Right lung (tissue), 10 donors: ENCODE measurements at places on chromosomes 1 and 21. TPM values are rescaled to one million over a fixed set of nuclear protein-coding genes. Genes with fewer than 3 reads are reported as not detected.

FCMR gene
- 4.2 TPM for polyA plus RNA-seq

DNA sequence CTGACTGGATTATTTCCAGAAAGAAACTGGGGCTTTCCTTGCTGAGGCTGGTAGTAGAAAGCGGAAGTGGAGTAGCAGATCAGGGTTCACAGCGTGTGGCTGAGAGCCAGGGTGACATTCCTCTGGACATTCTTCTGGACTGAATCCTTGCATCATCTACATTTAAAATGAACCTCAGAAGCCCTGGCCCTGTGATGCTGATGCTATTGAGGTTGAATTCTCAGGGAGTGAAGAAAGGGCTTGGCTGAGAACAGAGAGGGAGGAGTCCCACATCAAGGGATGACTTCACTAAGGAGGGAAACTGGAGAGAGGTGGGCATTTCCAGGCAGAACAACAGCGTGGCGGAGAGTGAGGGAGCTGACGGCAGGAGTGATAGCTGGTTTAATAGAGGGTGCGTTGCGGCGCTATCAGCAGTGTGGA lies 102.3 kb upstream of the LMO4 start:
- DNase-seq, result peak; percentile 85

GRCh38 chr1:35557118-35557610 lies at the start of gene KIAA0319L:
Gene KIAA0319L, minus strand, starts transcription at chr1:35557403. Its CDS starts 2,912 bp downstream, at chr1:35554491.
- DNase-seq, result no peak

- no peak for DNase-seq
Observed at GRCh38 chr1:53361541-53361961, 33.7 kb upstream of the LRP8 start.

DNA sequence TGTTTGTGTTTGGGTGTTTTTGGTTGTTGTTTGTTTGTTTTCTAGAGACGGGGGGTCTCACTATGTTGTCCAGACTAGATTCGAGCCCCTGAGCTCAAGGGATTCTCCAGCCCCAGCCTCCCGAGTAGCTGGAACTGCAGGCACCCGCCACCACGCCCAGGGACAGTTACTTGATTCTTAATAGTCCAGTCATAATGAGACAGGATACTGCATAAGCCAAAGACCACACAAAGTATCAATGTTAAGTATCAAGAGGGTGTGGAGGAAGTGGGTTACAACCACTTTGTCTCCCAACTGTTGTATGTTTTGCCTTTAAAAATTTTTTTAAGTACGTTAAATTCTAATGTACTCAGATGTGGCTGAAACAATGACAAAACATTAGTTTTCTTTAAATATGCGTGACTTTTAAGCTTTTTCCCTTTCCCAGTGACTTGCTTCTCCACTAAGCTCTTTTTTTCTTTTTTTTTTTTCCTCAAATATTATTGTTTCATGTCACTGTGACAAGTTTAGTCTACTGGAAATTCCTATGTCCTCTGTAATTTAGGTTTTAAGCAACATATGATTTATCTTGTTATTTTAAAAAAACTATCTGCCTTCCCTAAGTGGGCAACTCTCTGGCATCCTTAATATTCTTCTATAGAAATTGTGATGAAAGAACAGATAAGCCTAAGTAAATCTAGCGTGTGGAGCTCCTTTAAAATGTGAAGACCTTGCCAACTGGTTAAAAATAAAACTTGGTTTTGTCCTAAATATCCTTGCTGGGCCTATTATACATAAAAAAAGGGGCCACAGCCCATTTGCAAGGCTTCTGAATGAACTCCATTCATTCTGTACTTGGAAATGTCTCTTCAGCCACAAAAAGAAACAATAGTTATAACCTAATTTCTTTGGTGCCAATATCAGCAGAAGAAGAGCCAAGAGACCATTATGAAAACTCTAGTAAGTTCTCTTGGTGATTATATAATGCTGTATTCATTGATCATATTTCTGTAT lies 56.2 kb upstream of the DPH5 start:
- DNase-seq, result no peak

GRCh38 chr1:147236959-147237791 lies 5.3 kb upstream of the CHD1L start:
- DNase-seq, result no peak

DNA sequence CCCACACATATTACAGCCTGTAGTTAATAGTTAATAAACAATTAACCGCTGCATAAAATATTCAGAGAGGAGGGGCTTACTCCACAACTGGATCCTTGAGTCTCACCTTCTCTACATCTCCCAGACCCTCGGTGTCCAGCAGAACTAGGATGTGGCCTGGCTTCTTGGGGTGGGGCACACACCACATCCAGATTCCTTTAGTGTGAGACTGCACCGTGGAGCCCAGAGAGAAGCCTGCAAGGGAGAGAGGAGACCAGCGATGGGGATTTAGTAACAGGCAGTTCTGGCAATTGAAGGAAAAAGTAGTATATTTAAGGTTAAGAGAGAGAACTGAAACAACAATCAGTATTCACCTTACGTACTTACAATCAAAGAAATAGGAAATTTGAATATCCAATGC lies 4.9 kb downstream of the GBP1 start:
- DNase-seq, result no peak

GRCh38 chr1:234686035-234686434 lies 76.1 kb upstream of the IRF2BP2 start:
- DNase-seq, result no peak

DNA sequence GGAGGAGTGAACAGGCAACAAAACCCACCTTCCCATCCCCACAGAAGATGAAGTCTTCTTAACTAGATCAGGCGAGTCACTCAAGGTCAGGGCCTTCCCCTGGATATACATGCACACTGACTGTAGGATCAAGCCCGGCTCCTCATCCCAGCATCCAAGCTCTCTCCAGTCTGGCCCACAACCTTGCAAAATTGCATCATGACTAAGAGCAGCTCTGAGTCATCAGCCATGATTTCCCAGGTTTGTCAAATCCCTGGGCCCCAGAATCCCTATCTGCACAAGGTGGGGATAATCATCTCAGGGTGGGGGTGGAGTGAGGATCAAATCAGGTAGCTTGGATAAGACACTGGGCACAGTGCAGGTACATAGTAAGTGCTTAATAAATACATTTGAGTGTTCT lies 199.3 kb upstream of the GRIK3 start:
- no peak for DNase-seq

DNA sequence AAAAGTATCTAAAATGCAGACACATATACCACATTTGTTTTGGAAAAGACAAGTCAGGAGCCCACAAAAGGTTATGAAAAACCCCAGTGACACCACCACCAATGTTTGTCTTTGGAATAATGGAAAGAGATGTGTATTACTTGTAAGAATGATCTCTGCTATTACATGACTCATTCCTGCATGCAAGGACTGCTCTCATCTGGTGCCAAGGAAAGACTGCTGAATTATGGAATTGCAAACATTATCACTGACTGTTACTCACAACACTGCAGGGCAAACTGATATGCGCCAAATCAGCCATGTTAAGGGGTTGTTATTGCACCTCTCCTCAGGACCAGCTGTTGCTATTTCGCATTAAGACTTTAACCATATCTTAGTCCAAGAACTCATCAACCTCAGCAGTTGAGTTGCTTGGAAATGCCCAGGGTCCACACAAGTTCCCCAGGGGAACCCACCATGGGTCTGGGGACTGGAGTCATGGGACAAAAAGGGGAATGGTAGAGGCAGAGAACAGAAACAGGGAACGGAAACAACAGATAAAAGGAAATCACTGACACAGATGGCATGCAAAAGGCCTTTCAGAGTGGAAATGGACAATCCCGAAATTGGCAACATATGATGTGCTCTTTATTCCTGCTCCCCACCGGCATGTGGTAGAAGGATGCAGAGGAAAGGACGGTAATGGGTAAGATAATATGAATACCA lies 34.4 kb downstream of the CAPZB start:
- peak; percentile 67 for DNase-seq

DNA sequence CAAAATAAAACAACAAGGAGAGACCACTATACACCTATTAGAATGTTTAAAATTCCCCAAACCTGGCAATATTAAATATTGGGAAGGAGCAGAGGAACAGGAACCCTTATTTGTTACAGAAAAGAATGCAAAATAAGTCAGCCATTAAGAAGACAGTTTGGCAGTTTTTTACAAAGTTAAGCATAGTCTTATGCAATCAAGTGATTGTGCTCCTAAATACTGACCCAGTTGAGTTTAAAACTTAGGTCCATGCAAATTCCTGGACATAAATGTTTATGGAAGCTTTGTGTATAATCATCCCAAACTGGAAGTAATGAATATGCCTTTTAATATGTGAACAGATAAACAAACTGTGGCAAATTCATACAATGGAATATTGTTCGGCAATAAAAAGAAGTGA lies 72.9 kb upstream of the RGS4 start:
- DNase-seq, result no peak

- no peak for DNase-seq
Observed at GRCh38 chr1:50976111-50976889, 6.3 kb downstream of the CDKN2C start.

DNA sequence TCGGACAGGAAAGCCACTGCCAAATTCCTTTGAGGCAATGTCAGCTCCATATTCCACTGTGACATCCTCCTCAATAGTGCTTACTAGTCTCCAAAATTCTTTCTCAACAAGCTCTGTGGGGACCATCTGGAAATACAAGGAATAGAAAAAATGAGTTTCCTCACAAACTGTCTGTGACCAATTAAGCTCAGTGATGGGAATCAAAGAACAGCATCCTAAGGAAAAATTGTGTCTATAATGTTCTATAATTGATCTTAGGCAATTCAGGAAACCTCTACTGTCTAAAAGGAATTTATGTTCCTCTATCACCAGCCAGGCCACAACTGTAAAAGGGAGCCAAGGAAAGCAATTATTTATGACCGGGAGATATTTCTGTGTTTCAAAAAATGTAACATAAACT lies 46.1 kb upstream of the SYT2 start:
- DNase-seq, result no peak

CEP104 gene
- polyA plus RNA-seq, result 27.1 TPM

KRTAP22-2 gene
- not detected for polyA plus RNA-seq

DNAH14 gene
- polyA plus RNA-seq, result 14.2 TPM

AADACL3 gene
- polyA plus RNA-seq, result not detected

DNA sequence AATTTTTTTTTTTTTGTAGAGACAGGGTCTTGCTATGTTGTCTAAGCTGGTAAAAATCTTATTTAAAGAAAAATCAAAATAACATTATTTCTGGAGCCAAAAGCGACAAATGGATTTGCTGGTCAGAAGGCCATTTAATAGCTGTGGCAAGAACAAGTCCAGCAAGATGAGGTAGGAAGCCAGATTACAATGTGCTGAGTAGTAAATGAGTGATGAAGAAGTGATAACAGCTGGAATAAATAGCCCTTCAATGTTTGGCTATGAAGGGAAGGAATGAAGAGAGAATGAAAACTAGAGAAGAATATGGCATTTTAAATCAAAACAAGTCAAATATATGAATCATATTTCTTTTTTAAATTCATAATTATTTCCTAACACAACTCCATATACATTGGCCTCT lies 34.5 kb downstream of the SYDE2 start:
- peak; percentile 62 for DNase-seq

- DNase-seq, result no peak
Observed at GRCh38 chr21:37266515-37267221, 466 bp downstream of the VPS26C start.

DNA sequence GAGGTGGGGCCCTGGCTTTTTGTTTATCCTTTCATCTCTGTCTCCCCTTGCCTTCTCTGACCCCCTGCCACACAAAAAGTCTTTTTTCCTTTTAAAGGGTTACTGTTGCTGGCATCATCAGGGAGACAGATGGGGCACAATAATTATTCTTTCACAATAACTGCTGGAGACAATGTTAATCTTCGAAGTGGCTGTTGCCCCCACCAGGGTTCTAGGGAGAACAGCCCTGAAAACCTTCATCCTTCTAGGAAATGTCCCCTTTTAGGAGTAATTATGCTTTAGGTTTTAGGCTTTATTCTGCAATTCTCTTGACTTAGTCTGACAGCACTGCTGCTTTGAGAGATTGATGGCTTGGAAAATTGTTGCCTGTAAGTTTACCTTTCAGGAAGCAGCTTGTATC lies 150.0 kb downstream of the NOS1AP start:
- DNase-seq, result no peak

GRCh38 chr1:64405833-64406232 lies 64.1 kb upstream of the CACHD1 start:
- no peak for DNase-seq

GRCh38 chr1:156727926-156728598 lies at the start of gene METTL25B:
Gene METTL25B, plus strand, starts transcription at chr1:156728469. Its CDS starts 636 bp downstream, at chr1:156729105.
- peak; percentile 76 for DNase-seq

DNA sequence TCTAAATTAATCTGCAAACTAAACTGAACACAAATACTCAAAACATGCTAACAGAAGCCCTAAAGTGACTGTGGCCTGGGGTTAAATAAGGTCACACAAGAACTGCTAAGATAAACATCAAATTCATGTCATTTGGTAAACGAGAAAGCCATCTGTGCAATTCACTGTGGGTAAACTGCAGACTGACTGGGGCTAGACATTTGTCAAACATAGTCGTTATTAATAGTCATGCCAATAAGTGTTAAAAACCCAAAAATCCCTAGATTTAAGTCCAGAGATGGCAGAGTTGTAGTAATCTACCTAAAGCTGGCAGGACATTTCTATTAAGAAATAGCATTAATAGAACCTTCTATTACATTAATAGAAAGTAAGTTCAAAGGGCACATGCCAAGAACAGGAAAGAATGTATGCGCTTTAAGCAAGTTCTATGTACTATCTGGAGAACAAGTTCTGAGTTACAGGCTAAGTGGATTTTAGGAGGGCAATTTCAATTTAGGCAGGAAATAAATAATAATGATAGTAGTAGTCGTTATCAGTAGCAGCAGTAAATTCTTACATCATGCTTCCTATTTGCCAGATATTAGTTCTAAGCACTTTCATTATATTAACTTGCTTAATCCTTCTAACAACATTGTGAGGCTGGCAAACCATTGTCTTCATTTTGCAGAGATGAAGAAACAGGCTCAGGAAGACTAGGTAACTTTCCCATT lies 8.6 kb downstream of the EDEM3 start:
- DNase-seq, result no peak

SEMA4A gene
- polyA plus RNA-seq, result 25.4 TPM

SYCP1 gene
- 0.23 TPM for polyA plus RNA-seq

CRYAA gene
- not detected for polyA plus RNA-seq

C1orf116 gene
- 29.2 TPM for polyA plus RNA-seq

GAS5 gene
- 769 TPM for polyA plus RNA-seq

DNA sequence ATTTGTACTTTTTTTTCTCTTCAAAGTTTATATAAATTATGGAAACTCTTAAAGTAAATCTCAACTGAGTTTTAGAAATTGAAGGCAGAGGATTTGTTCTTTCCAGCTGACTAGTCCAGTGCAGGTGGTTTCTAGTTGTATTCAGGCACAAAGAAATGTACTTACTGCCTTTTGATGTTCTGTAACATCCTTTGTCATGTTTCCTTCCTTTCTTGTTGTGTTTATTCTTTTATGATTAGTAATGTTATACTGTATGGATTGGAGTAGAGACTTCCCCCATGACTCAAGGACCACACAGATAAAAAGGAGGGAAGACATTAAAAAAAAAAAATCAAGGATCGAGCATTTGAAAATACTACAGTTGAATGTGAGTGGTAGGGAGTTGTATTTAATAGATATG lies 8.0 kb downstream of the HIPK1 start:
- DNase-seq, result no peak

- no peak for DNase-seq
Observed at GRCh38 chr1:143735764-143736461, 235.9 kb downstream of the FAM72C start.

GRCh38 chr1:42669936-42670335 lies 11.7 kb downstream of the PPIH start:
- no peak for DNase-seq

- no peak for DNase-seq
Observed at GRCh38 chr1:204439621-204440375, 28.2 kb upstream of the PPP1R15B start.

- no peak for DNase-seq
Observed at GRCh38 chr1:59926381-59927123, at the start of gene CYP2J2. Gene CYP2J2, minus strand, starts transcription at chr1:59926773. Its CDS starts 27 bp downstream, at chr1:59926746.
